ENCODE measurements at places on chromosomes 3 and 15. TPM values are rescaled to one million over a fixed set of nuclear protein-coding genes. Genes with fewer than 3 reads are reported as not detected.

GRCh38 chr15:78149805-78150751 lies 916 bp downstream of the IDH3A start:
- peak overlapping the region; percentile 71 for H3K27ac ChIP-seq
- H3K4me1 ChIP-seq, result peaks cover 38% of the 10 kb centered on the region
- peak overlapping the region; percentile 90 for H3K4me3 ChIP-seq

Gene DGKG
- total RNA-seq, result 0.54 TPM

GRCh38 chr3:125110016-125110875 lies 54.4 kb upstream of the HEG1 start:
- no peak for DNase-seq
- no peak overlapping the region for H3K4me3 ChIP-seq
- H3K4me1 ChIP-seq, result peaks cover 27% of the 10 kb centered on the region
- H3K27ac ChIP-seq, result peak overlapping the region; percentile 69

DNA sequence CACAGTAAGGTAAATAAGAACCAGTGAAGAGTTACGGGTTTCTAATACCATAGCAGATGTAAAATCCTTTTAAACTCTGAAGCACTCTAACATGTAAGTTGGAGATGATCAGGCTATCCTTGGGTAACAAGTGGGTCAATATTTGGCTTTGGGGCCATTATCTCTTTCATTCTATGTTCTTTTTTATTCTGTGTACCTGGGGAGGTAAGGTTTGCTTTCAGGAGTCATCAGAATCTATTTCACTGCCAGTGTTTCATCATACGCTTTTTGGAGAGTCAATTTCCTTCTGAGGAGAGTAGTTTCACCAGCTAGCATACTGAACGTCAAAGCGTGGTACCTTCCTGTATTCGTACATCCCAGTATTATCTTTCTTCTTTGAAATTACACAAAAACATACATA lies 166.5 kb downstream of the GMNC start:
- H3K4me1 ChIP-seq, result no peaks in the 10 kb centered on the region
- H3K27ac ChIP-seq, result no peak overlapping the region
- no peak for DNase-seq
- H3K36me3 ChIP-seq, result peaks cover 1% of the 10 kb centered on the region
- H3K4me3 ChIP-seq, result no peak overlapping the region
- peaks cover 20% of the 10 kb centered on the region for H3K27me3 ChIP-seq

Gene ACAN
- total RNA-seq, result not detected

DNA sequence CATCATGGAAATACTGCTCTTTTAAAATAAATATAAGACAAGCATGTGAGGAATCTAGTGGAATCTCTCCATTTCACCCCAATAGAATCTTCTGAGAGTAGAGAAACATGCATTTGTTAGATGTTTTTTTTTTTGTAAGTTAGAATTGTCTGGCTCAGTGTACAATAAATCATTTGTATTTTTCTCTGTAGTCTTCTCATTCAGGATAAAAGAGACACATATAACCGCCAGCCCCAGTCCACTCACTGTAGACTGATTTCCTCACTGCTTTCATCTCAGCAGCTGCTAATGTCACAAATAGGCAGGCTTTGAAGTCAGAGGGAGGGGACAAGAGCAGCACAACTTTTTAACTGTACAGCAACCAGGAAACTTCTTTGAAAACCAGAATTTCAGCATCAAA lies 140.2 kb upstream of the RBMS3 start:
- no peak overlapping the region for H3K27ac ChIP-seq
- peaks cover 8% of the 10 kb centered on the region for H3K4me1 ChIP-seq
- peaks cover 4% of the 10 kb centered on the region for H3K27me3 ChIP-seq
- H3K36me3 ChIP-seq, result no peaks in the 10 kb centered on the region
- no peak for DNase-seq

- H3K4me1 ChIP-seq, result no peaks in the 10 kb centered on the region
- no peaks in the 10 kb centered on the region for H3K36me3 ChIP-seq
- no peaks in the 10 kb centered on the region for H3K27me3 ChIP-seq
- H3K27ac ChIP-seq, result no peak overlapping the region
- no peak for DNase-seq
- no peak overlapping the region for H3K4me3 ChIP-seq
Observed at GRCh38 chr3:66662894-66663293, 162.1 kb upstream of the LRIG1 start.

- H3K4me3 ChIP-seq, result peak overlapping the region; percentile 15
- no peak for DNase-seq
- peaks cover 1% of the 10 kb centered on the region for H3K27me3 ChIP-seq
Observed at GRCh38 chr15:73930371-73930770, 4.1 kb downstream of the LOXL1 start.

DNA sequence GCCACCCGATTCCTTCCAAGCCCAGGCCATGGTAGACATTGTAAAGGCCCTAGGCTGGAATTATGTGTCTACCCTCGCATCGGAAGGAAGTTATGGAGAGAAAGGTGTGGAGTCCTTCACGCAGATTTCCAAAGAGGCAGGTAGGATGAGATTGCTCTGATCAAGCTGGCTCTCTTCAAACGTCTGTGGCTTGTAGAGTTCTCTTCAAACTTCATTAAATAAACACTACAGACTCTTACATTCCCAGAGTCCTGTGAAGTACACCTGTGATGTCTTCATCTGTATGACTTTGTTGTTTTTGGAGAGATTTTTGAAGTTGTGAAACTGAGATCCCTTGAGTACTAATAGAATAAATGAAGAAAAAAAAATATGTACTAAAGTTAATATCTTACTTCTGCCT lies 285.6 kb downstream of the GRM7 start:
- no peak overlapping the region for H3K4me3 ChIP-seq
- no peak for DNase-seq
- no peak overlapping the region for H3K27ac ChIP-seq
- no peaks in the 10 kb centered on the region for H3K4me1 ChIP-seq
- no peaks in the 10 kb centered on the region for H3K27me3 ChIP-seq

DNA sequence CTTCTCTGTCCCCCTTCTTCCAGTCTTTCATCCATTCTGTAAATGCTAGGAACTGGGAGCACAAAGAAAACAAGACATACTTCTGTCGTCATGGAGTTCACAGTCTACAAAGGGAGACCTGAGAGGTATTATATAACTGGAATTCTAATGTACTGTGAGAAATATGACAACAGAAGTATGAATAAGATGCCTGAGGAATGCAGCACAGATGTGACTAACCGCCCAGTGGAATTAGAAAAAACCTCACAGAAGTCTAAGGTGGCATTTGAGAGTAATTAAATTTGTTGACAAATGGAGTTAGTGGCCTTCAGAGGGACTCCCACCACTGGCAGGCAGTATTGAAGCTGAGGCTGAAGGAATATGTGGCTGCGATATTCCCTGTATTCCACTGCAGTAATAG lies 168.5 kb upstream of the FAM3D start:
- no peak overlapping the region for H3K4me3 ChIP-seq
- no peak for DNase-seq
- H3K27ac ChIP-seq, result no peak overlapping the region
- no peaks in the 10 kb centered on the region for H3K4me1 ChIP-seq
